ENCODE measurements at places on chromosomes 11 and 22.
A peak's percentile ranks its signal among the peaks of the same experiment; 100 is the strongest.

DNA sequence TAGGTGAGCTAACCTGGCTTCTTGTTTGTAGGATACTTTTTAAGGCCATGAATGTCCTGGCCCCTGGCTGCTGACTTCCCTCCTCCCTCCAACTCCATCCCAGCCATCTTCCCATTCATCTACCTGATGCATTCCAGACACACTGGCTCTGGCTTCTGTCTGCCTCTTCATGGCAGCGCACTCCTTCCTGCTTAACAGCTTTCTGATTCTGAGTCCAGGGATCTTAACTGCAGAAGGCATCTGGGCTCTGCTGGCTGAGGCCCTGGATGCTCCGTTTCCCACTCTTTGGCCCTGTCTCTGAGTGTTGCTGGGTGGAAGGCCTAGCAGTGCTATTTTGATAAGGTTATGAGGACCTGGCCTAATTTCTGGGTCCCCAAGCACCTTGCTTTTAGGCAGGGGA is 1.8 kb upstream of the THY1 start:
- no peaks in the 10 kb centered on the region for H3K36me3 ChIP-seq
- H3K27ac ChIP-seq: peak overlapping the region; percentile 10
- no peak for DNase-seq
- peaks cover 15% of the 10 kb centered on the region for H3K4me1 ChIP-seq
- H3K27me3 ChIP-seq: peaks cover 53% of the 10 kb centered on the region
- H3K4me3 ChIP-seq: no peak overlapping the region

- no peak for DNase-seq
- no peaks in the 10 kb centered on the region for H3K36me3 ChIP-seq
- no peaks in the 10 kb centered on the region for H3K4me1 ChIP-seq
- no peak overlapping the region for H3K4me3 ChIP-seq
- no peak overlapping the region for H3K27ac ChIP-seq
Measured at GRCh38 chr11:134529212-134530096, 117.4 kb upstream of the B3GAT1 start.

DNA sequence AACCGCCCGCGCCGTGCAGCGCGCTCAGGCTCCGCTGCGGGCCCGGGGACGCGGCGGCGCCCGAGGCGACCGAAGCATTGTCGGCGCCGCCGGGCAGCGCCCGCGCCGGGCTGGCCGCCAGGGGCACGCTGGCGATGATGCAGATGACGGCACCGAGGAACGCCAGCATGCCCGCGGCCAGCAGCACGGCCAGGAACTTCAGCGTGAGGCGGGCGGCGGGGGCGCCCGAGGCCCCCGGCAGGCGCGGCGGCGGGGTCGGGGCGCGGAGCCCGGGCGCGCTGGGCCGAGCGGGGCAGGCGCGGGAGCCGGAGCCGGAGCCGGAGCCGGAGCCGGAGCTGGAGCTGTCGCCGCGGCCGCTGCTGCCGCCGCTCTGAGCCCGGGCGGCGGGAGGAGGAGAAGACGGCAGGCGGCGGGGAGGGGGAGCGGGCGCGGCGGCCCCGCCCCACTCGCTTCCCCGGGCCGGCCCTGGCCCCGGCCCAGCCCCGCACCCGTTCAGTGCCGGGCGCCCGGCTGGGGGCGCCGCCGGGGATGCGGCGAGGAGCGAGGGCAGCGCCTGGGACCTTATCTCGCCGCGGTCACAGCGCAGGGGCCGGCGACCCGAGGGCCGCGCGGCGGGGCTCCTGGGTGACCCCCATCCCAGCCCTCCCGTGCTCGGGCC is at the start of gene NPTXR:
Gene NPTXR, minus strand, starts transcription at position 372 of the 658 bp plus-strand sequence.
- H3K27ac ChIP-seq: no peak within 1 kb of the TSS
- H3K36me3 ChIP-seq: no peaks in the 10 kb centered on the region
- no peak for DNase-seq
- peak within 1 kb of the TSS; percentile 76 for H3K4me3 ChIP-seq
- peaks cover 73% of the 10 kb centered on the region for H3K27me3 ChIP-seq

- H3K27me3 ChIP-seq: no peaks in the 10 kb centered on the region
- peaks cover 11% of the 10 kb centered on the region for H3K4me1 ChIP-seq
- no peak overlapping the region for H3K27ac ChIP-seq
- peaks cover 18% of the 10 kb centered on the region for H3K36me3 ChIP-seq
- no peak for DNase-seq
Measured at GRCh38 chr22:40542821-40543540, 93.5 kb downstream of the MRTFA start.

- H3K4me1 ChIP-seq: peaks cover 27% of the 10 kb centered on the region
- no peak overlapping the region for H3K4me3 ChIP-seq
- no peak overlapping the region for H3K27ac ChIP-seq
- peaks cover 4% of the 10 kb centered on the region for H3K36me3 ChIP-seq
Measured at GRCh38 chr11:108752297-108752751, 87.5 kb downstream of the DDX10 start.

- no peaks in the 10 kb centered on the region for H3K36me3 ChIP-seq
- no peak overlapping the region for H3K27ac ChIP-seq
- no peak overlapping the region for H3K4me3 ChIP-seq
- peaks cover 45% of the 10 kb centered on the region for H3K27me3 ChIP-seq
- DNase-seq: no peak
Measured at GRCh38 chr22:37148031-37148651, 1.6 kb downstream of the IL2RB start.
